ENCODE measurements at places on chromosomes 6 and 20.

- peak; percentile 62 for DNase-seq
Observed at GRCh38 chr20:38094373-38094891, 60.9 kb downstream of the RPRD1B start.

GRCh38 chr20:48812600-48813445, 15.0 kb downstream of the PREX1 start:
- DNase-seq: no peak

- DNase-seq: no peak
Observed at GRCh38 chr6:168022488-168023321, 25.2 kb downstream of the KIF25 start.

GRCh38 chr6:17470938-17471327, 77.5 kb downstream of the CAP2 start:
- DNase-seq: no peak

- no peak for DNase-seq
Observed at GRCh38 chr6:37277001-37277409, 19.1 kb upstream of the TMEM217 start.

DNA sequence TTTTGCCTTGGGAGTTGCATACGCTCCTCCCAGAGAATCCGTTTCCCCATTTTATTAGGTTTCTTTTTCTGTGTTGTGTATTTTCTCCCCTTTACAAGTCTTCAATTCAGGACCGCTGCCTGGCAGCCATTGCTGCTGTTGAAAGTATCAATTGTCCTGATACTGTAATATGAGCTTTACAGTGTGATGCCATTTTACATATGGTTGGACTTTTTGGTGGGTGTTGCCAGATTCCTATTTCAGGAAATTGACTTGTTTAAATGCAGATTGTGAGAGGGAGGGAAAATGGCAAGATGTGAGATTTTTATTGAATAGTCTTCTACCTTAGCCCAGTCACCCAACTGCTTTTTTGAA, 1.2 kb downstream of the PANK2 start:
- no peak for DNase-seq

DNA sequence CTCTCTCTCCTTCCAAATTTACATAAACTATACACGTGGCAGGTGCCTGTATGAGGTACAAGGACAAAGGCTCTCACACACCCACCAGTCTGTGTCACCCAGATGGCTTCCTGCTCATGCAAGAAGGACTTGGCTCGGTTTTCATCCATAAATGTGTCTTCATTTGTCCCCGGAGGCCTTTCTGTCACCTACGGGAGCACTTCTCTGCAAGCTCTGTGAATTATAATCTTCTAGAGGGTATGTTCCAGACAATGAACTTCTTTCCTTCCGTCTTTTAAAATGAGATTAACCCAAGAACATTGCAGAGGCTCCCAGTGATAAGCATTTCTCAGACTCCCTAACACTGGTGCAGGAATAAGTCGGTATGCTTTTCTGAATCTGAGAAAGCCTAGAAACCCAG, 123.6 kb downstream of the PTPRT start:
- no peak for DNase-seq

GRCh38 chr6:6085928-6086668, 79.4 kb upstream of the NRN1 start:
- no peak for DNase-seq

- DNase-seq: no peak
Observed at GRCh38 chr6:1392813-1393640, 3.7 kb downstream of the FOXF2 start.

- no peak for DNase-seq
Observed at GRCh38 chr20:19067986-19068385, 144.5 kb upstream of the SLC24A3 start.

- DNase-seq: no peak
Observed at GRCh38 chr6:161130967-161131766, 139.6 kb downstream of the MAP3K4 start.

- DNase-seq: no peak
Observed at GRCh38 chr6:91697010-91697695, 1110.3 kb upstream of the MAP3K7 start.

- DNase-seq: no peak
Observed at GRCh38 chr6:89985751-89986493, 91.7 kb downstream of the GJA10 start.

- peak; percentile 32 for DNase-seq
Observed at GRCh38 chr20:62989201-62989601, 17.6 kb downstream of the BHLHE23 start.

GRCh38 chr6:46035242-46035641, 19.6 kb upstream of the CLIC5 start:
- no peak for DNase-seq

DNA sequence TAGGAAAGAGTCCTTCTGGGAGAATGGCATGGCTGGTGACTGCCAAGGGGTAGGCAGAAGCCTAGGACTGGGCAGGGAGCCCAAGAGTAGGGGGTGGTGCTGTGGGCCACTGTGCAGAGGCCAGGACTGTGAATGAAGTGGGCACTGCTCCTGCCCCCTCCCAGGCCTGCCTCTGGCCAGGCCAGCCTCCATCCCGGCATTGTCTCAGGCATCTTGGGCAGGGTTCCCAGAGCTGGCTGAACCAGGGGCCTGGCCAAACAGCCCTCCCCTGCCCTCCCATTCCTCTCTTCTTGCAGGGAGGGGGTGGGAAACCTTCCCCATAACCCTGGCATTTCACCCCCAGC, 81.6 kb downstream of the MRPL14 start:
- DNase-seq: no peak

GRCh38 chr6:167760979-167761793, 65.5 kb upstream of the AFDN start:
- DNase-seq: no peak

GRCh38 chr6:56484669-56485068, 158.0 kb downstream of the DST start:
- DNase-seq: no peak

DNA sequence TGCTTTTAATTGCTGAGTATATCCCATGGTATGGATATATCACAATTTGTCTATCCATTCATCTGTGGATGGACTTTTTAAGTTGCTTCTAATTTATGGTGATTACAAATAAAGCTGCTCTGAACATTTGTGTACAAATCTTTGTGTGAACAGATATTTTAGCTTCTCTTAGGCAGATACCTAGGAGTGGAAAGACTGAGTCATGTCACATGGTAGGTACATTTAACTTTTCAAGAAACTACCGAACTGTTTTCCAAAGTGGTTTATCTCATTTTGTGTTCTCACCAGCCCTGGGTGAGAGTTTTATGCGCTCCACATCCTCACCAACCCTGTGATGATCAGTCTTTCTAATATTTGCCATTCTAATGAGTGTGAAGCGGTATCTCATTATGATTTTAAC, 31.0 kb upstream of the ZNFX1 start:
- DNase-seq: no peak

DNA sequence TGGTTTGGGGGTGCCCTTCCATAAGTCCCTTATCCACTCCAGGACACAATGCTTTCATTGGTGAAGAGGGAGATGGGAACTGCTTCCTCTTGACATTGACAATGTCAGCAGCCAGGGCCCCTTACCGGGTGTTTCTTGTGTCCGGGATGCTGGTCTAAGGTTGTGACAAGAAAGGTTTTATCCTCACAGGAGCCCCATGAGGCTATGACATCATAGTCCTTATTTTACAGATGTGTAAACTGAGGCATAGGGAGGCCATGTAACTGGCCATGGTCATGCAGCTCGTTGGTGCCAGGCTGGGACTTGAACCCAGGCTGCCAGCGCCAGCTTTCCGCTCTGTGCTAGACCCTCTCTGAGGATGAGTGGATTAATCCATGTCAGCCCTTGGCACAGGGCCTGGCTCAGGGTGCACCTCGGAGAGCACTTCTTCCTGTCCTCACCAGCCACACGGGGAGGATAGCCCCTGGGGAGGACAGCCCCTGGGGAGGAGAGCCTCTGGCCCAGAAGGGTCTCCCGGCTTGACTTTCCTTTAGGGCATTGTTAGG, 157.3 kb downstream of the SYCP2 start:
- DNase-seq: no peak

DNA sequence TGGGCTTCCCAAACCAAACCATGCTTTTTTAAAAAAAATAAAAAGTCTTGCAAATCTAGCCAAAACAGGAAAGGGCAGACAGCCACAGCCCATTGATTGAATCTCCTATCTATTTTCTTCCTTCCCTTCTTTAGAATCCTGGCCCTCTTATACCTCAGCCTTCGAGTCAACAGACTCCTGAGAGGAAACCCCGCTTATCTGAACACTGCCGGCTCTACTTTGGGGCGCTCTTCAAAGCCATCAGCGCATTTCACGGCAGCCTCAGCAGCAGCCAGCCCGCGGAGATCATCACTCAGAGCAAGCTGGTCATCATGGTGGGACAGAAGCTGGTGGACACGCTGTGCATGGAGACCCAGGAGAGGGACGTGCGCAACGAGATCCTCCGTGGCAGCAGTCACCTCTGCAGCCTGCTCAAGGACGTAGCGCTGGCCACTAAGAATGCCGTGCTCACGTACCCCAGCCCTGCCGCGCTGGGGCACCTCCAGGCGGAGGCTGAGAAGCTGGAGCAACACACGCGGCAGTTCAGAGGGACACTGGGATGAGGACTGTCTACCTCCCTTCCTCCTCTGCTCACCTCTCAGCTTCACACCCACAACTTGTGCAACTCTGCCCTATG, 10.1 kb upstream of the RTF2 start:
- no peak for DNase-seq

DNA sequence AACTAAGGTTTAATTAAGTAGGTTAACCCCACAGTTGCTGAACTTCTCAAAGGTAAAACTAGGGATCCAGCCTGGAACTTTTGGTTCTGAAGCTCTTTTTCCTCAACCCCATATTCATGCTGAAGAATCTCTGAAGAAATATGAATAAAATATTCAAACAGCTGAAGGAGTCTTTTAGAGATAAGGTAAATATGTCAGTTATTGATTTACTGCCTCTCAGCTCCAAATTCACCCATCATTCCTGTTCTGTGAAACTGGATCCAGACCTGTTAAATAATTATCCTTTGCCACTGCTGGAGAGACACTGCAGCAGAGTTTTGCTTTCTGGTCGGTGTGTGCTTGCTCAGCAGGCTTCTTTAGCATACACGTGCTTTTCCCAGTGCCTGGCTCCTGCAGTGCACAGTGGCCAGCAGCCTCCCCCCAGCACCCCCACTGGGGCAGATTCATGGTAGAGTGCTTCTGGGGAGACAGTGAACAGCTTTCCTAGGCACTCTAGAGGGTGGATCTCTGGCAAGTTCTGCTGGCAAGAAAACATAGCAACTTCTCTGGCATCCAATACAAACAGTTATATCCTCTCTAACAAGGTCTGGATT, 62.0 kb upstream of the BCLAF1 start:
- DNase-seq: no peak

DNA sequence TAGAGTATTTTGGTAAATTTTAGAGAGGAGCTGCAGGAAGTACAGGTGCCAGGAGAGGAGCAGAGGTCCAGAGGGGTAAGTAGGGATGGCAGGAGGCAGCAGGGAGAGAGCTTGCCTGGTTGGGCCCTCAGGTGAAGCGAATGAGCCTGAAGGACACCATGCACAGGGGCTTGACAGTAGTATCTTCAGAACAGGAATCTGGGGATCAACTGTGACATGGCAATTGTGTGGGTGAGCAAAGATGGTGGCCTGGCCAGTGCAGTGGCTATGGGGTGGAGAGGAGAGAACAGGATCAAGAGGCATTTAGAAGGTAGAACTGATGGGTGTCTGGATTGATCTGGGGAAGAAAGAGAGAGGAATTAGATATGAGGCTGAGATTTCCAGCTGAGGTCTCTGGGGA, 68.7 kb upstream of the RNF24 start:
- no peak for DNase-seq

DNA sequence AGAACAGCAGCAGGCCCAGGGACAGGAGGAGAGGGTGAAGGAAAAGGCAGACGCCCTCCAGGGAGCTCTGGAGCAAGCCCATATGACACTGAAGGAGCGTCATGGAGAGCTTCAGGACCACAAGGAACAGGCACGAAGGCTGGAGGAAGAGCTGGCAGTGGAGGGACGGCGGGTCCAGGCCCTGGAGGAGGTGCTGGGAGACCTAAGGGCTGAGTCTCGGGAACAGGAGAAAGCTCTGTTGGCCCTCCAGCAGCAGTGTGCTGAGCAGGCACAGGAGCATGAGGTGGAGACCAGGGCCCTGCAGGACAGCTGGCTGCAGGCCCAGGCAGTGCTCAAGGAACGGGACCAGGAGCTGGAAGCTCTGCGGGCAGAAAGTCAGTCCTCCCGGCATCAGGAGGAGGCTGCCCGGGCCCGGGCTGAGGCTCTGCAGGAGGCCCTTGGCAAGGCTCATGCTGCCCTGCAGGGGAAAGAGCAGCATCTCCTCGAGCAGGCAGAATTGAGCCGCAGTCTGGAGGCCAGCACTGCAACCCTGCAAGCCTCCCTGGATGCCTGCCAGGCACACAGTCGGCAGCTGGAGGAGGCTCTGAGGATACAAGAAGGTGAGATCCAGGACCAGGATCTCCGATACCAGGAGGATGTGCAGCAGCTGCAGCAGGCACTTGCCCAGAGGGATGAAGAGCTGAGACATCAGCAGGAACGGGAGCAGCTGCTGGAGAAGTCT, 25.5 kb downstream of the C20orf173 start:
- DNase-seq: no peak
